ENCODE measurements at places on chromosomes 4 and X. TPM values are rescaled to one million over a fixed set of nuclear protein-coding genes. Genes with fewer than 3 reads are reported as not detected.

The GNRHR gene
- not detected for total RNA-seq

The MAGEE1 gene
- 3.2 TPM for total RNA-seq

The IL2 gene
- not detected for total RNA-seq

The ANKRD50 gene
- 39.1 TPM for total RNA-seq

The PRSS12 gene
- total RNA-seq: 0.77 TPM

The HGFAC gene
- total RNA-seq: 2.4 TPM

The FAM200B gene
- 22.8 TPM for total RNA-seq

The RAB9B gene
- total RNA-seq: 2.3 TPM

The GAGE12H gene
- total RNA-seq: not detected

The DDX60 gene
- 5.0 TPM for total RNA-seq

The TCP11X2 gene
- total RNA-seq: 2.0 TPM

Data from endothelial cell (in vitro differentiated cells).